Activated gamma-delta T cell treated with anti-CD3 and anti-CD28 coated beads, Interleukin-2, amount 50 U/mL, for 16 hours (primary cell): ENCODE measurements at places on chromosomes 4 and X.

DNA sequence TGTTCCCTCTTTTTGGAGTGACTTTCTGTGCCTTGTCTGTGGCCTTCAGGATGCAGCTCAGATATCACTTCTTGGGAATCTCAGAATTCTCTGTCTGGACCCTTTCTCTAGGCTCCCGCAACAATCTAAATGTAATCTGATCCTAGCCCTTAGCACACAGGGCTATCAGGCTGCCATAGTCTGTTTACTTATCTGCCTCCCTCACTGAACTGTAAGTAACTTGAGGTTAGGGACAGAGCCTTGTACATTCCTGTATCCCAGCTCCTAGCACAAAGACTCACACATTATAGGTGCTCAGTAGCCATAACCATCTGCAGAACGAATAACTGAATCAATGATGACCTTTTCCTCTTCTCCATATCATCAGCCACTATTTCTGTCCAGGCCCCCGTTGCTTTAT is 69.5 kb downstream of the RTL9 start:
- no peak for DNase-seq

- DNase-seq = no peak
Measured at GRCh38 chr4:626201-627091, 1.1 kb downstream of the PDE6B start.

DNA sequence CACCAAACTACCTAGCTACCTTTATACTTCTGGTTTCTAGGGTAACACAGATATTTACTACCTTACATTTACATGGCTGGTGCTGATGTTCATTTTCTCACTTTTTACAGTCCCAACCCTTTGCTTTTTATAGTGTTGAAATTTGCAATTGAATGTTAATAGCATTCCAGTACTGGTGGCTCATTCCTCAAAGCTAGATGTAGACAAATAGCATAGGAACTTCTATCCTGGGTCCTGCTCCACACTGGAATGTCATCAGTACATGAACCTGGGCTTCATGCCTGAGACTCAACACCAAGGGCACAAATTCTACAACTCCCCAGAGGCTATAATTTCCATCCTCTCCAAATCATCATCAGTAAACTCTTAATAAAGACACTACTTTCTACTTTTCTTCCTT is 10.3 kb upstream of the TRMT2B start:
- DNase-seq = no peak

- DNase-seq = no peak
Measured at GRCh38 chr4:32645653-32646052, 1925.5 kb downstream of the PCDH7 start.
